HFFc6 (cell line): ENCODE measurements at places on chromosomes 1 and 21. TPM values are rescaled to one million over a fixed set of nuclear protein-coding genes. Genes with fewer than 3 reads are reported as not detected.
A peak's percentile ranks its signal among the peaks of the same experiment; 100 is the strongest.

- peaks cover 18% of the 10 kb centered on the region for H3K4me1 ChIP-seq
- H3K36me3 ChIP-seq: peaks cover 3% of the 10 kb centered on the region
- H3K27ac ChIP-seq: no peak overlapping the region
- H3K27me3 ChIP-seq: peaks cover 6% of the 10 kb centered on the region
- no peak for DNase-seq
Observed at GRCh38 chr1:228112617-228113016, 3.5 kb upstream of the MRPL55 start.

The PLEKHN1 gene
- 6.2 to 6.3 TPM (median 6.3 TPM) in 3 replicates for total RNA-seq

DNA sequence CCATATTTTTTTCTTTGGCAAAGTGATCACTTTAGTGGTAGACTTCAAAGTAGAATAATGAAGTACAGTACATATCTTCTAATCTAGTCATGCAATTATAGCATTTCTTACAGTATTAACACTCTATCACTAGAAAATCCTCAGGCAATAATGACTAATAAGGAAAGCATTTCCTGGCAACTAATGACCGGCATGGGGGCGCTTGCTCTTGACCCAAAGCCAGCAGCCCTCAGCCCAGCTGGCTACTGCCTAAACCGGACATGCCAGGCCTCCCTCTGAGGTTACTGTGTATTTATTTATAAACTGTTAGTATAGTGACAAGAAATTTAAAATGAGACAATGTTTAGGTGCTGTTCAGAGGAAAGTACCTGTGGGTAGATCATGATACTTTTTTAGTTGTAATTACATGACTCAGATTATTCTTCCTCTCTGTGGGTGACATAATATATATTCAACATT, 633.8 kb downstream of the PTPRC start:
- H3K4me3 ChIP-seq: peak overlapping the region; percentile 43
- DNase-seq: peak; percentile 93
- H3K36me3 ChIP-seq: no peaks in the 10 kb centered on the region
- H3K27me3 ChIP-seq: no peaks in the 10 kb centered on the region; the same call in none of the 2 replicates

DNA sequence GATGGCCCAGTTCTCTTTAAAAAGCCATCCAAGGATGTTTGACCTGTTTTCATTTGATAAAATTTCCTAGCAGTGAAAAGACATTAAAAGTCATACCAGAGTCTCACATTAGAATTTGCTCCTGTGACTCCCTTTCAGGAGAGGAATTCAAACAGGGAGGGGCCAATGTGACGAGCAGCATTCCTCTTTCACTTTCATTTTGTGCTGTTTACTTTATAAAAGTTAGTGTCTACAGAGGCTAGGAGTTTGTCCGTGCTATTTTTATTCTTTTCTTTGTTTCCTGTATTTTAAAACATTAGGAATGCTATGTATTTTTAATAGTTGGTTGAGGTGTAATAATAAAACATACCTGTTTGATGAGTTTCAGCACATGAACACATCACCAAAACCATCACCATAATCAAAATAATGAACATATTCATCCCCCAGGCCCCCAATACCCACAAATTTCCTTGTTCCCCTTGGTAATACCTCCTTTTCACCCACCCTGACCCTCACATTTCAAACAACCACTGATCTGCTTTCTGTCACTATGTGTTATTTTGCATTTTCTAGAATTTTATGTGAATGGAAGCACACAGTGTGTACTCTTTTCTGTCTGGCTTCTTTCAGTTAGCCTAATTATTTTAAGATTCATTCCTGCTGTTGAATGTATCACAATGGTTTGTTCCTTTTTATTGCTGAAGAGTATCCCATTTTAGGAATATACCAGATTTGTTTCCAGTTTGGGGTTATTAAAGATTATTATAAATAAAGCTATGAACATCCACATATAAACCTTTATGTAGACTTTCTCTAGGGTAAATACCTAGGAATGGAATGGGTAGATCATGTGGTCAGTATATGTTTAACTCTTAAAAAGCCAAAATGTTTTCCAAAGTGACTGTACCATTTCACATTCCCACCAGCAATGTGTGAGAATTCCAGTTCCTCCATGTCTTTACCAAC, 129.5 kb downstream of the TENT5C start:
- H3K4me1 ChIP-seq: peaks cover 25% of the 10 kb centered on the region
- H3K36me3 ChIP-seq: no peaks in the 10 kb centered on the region
- peak overlapping the region; percentile 88 for H3K27ac ChIP-seq
- H3K4me3 ChIP-seq: peak overlapping the region; percentile 86
- H3K27me3 ChIP-seq: peaks cover 4% of the 10 kb centered on the region

DNA sequence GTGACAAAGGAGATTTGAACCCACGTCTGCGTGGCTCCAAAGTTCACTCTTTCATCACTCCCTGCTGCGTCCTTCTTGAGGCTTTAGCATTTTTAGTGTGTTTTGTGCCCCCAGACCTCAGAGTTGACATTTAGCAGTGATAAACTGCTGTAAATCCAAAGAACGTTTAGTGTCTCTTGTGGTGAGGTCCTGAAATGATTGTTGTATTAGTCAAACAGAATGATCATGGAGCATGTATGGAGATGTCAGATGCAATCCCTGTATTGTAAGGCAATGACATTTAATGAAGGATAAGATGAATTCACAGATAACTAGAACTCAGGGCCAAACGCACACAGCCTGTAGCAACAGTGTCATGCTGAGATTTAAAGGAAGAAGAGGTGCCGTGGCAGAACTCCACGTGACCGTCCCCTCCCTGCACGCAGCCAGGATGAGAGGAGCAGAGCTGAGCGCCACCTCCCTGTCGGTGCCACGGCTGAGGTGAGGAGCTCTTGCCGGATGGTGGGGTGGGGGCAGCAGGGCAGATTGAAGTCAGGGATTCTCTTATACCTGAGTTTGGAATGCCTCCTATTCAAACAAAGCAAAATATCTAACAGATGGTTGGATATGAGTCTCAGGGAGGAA, 30.1 kb downstream of the NTPCR start:
- H3K27me3 ChIP-seq: no peaks in the 10 kb centered on the region; the same call in 1 of the 2 replicates
- no peak overlapping the region; the same call in 1 of the 2 replicates for H3K27ac ChIP-seq

- H3K27ac ChIP-seq: no peak overlapping the region
- H3K4me3 ChIP-seq: no peak overlapping the region
- H3K36me3 ChIP-seq: no peaks in the 10 kb centered on the region
- no peak for DNase-seq
Observed at GRCh38 chr1:236389253-236389652, 4.8 kb upstream of the EDARADD start.
